ENCODE measurements at places on chromosomes 5 and 9. TPM values are rescaled to one million over a fixed set of nuclear protein-coding genes. Genes with fewer than 3 reads are reported as not detected.

The S100Z gene
- not detected for total RNA-seq

GRCh38 chr5:74156728-74157383 lies 483.7 kb downstream of the ENC1 start:
- no peak for DNase-seq

GRCh38 chr5:122394284-122394930 lies 82.4 kb downstream of the SNCAIP start:
- DNase-seq: no peak

DNA sequence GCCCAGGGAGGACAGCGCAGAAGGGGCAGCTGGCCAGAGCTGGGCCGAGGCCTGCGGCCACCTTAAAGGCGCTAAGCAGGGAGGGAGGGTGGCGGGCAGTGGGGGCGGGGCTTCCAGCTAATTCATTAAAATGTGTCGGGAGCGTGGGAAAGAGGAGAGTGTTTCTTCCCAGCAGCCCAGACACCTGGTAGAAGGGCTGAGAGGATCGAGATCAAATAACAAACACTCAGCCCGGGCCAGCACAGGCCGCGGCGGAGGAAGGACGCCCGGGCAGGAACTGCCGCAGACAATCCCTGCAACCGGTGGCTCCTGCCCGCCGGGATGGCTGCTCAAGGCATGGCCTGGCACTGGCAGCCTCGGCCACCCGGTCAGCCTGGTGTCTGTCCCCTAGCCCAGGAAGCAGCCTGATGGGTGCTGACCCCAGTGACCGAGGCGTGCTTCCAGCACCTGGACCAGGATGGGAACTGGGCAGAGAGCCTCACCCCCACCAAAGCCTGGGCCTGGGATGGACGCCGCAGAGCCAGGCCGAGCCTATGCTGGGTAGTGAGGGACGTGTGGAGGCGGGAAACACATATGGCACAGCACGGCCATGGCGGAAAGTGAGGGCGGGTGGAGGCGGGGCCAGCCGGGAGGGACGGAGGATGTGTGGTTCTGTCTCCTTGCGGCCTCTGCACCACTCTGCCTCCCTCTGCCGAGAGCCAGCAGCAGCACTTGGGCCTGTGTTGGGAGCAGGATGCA lies 3.2 kb upstream of the NRARP start:
- peak; percentile 69 for DNase-seq

DNA sequence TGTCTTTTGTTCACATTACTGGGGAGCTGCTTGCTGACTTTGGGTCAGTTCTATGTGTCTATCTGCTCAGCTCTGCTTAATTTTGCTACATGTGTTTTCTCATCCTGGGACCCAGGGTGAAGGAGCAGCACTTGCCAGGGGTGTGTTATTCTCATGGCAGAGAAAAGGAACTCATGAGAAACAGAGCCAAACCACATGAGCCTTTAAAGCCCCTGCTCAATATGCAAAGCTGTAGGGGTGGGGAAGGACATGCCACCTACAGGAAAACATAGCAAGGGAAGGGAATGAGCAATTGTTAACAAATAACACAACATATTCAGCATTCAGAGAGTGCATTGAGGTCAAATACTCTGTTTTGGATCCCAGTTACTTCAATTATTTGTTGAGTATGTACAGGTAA lies 290.9 kb downstream of the CDK5RAP2 start:
- no peak for DNase-seq

DNA sequence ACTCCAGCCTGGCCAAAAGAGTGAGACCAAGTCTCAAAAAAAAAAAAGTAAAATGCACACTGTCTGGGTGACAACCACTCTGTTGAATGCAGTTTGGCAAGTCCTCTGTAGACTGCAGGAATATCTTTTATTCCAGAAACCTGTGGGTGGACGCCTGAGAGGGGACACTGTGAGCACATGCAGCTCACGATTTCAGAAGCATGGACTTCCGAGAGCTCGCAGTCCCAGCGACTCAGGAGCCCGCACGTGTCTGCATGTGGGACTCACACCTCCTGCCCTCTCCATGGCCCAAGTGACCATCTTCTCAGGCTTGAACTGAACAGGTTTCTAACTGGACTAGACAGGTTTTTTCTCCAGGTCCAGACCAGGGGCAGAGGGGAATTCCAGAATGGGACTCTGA lies 388.6 kb upstream of the IRX2 start:
- no peak for DNase-seq

- peak; percentile 80 for DNase-seq
Measured at GRCh38 chr5:159510282-159510681, 180.0 kb upstream of the IL12B start.

GRCh38 chr5:32508806-32509805 lies 64.6 kb upstream of the ZFR start:
- DNase-seq: no peak

The PFN3 gene
- total RNA-seq: 0.48 TPM

GRCh38 chr9:128045831-128046230 lies 21.3 kb downstream of the NAIF1 start:
- DNase-seq: no peak

DNA sequence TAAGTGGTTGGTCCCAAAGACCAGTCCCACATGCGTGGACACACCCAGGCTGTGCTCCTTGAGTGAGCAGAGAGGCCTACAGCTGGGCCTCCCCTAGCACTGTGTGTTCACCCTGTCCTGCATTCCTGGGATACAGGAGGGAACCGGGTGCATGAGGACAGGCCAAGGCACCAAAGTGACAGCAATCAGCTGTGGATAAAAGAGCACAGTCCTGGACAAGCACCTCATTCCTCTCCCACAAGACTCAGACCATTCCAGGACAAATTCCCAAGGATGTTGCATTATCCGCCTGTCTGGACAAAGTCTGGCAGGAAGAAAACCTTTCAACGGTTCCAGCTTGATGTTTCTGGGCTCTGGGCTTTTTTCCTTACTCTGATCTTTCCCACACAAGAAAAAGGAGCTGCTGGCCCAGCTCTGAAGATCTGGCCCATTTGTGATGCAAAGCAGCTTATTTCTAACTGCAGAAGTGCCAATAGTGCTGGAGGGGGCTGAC lies 273.2 kb downstream of the ENC1 start:
- no peak for DNase-seq

DNA sequence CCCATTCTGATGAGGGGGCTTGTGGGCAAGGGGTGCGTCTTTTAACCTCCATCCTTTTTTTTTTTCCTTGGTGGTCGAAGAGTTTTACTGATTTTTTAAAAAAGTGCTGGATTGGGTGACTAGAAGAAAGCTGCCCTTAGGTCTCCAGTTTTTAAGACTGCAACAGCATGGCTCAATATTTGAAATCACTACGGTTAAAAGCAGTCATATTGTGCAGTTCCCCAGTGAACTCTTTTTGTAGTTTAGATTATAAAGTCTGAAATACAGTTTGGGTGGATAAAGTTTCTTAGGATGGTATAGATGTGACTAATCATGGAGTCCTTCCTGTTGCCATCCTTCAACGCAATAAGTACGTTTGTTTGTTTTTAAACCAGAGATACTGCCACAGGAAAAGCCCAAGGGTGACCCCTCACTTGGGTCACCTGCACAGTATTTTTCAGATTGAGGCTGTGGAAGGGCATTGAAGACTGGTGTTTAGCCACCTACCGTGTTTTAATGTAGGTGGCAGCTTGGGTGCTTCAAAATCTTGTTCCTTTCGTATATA lies 520 bp upstream of the DHFR start:
- no peak for DNase-seq

The PDLIM4 gene
- total RNA-seq: 10.6 TPM

- DNase-seq: no peak
Measured at GRCh38 chr9:101376111-101376848, 8.5 kb downstream of the BAAT start.

- DNase-seq: no peak
Measured at GRCh38 chr5:172801179-172801671, 30.2 kb upstream of the DUSP1 start.
